ENCODE measurements at places on chromosomes 13 and 19.

GRCh38 chr13:49958321-49958720 lies 22.2 kb upstream of the SPRYD7 start:
- no peak for DNase-seq

- DNase-seq, result no peak
Measured at GRCh38 chr19:51407511-51408131, 9.8 kb downstream of the SIGLEC10 start.

DNA sequence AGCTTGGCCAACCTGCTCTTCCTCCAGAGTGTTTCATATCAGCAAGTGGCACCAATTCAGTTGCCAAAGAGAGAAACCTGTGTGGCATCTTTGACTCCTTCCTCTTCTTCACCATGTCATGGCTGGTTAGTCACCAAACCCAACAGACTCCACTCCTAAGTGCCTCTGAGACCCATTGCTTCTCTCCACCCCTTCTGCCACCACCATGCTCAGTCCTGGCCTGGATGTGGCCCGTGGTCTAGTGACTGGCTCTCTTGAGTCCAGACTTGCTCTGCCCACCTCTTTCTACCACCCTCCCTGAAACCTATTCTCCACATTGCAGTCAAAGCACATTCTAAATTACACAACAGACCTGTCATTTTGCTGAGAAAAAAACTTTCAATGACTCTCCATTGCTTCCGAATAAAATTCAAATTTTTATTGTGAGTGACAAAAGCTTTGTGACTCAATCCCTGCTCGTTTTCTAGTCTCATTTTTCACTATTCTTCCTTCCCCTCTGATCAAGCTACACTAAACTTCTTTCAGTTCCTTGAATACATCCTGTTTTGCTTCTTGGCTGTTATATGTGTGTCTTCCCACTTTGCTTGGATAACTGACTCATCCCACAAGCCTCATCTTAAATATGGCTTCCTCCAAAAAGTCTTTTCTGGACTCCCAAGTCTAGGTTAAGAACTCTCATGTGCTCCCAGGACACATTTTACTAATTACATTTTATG lies 12.0 kb upstream of the TNFSF11 start:
- DNase-seq, result no peak

DNA sequence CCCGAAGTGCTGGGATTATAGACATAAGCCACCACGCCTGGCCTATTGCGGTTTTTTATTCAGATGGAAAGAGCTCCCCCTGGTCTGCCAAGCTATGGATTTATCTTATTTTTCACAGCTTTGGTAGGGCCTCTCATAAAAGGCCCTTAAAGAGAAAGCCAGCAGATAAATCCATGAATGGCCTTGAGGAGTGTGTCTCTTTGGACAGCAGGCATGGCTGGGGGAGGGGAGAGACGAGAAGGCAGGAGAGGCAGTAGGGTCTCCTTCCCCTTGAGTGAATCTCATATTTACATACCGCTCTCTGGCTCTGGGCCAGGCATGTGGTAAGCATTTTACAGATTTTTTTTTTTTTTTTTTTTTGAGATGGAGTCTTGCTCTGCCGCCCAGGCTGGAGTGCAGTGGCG lies 25.2 kb downstream of the MARK4 start:
- DNase-seq, result no peak

DNA sequence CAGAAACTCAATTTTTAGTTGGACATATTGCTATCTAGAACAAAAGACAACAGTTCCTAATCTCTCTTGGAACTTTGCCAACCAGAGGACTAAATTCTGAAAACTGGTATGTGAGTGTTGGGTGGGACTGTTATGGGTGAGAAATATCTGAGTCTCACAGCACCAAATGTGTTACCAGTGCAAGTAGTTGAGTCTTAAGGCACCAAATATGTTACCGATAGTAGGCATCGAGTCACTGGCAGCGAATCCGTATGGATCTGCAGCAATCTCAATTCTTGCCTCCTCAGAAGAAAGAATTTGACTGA lies 575.2 kb downstream of the DACH1 start:
- no peak for DNase-seq

DNA sequence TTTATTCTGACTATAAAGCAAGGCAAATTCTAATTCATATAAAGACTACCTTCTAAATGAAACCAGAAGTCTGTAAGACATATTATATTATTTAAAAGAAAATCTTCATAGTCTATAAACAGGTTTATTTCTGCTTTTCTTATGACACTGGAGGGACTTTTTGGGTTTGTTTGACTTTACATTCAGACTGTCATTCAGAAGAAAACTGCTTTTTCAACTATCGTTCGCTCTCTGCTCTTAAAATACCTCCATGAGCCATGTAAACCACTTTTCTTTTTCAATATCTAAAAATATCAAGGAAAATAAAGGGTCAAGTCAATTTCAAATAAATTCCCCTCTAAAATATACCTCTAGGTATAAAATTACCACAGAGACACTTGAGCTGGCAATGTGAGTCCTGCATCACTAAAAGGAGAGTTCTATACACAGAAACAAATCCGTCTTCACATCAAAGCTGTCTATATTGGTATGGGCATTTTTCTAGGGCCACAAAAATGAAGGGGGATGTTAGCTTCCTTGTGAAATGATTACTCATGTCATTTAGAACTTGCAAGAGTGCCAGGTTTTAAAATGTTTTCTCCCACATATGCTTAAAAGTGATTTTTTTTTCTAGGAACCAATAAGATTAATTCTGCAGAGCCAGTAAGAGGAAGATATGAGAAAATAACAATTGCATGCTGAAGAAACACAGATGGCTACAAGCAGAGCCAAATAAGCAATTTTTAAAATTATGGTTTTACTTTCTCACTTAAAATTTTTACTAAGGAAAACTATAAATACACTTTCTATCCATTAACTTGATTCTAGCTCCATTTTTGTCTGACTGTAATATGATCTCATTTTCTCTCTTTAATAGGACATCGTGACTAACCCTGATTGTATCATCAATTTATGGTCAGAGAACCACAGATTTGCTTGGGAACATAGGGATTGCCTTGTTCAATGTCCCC lies 181.8 kb downstream of the TBC1D4 start:
- no peak for DNase-seq

DNA sequence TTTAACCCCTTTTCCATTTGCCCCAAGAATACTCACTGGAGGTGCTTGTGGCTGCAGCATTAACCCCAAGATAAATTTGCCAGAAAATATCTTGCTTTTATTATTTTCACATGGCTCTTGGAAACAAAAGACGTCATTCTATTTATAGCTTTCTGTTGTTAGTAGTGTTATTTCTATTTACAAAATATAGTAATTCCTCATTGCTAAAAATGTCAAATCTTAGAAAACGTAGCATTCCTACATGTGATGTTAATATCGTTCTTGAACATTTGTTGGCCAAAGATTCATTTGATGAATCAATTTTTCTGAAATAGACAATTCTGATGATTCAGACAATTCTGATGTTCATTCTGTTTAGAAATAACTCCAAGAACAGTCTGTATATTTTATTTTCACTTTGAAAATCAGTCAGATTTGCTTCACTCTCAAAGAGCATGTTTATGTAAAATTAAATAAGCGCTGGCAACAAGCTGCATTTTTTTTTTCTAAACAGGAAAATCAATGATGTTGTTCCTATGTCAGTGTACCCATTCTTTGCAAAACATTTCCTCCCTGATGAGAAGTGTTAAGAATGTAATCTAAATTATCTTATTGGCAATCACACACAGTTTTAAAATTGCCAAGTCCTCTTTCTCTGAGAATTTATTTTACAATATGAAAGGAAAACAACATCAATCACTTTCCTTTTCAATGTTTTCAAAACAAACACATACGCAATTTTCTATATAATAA lies 334.0 kb downstream of the KCTD12 start:
- no peak for DNase-seq

- DNase-seq, result no peak
Measured at GRCh38 chr13:46593398-46593797, 40.4 kb downstream of the LRCH1 start.

DNA sequence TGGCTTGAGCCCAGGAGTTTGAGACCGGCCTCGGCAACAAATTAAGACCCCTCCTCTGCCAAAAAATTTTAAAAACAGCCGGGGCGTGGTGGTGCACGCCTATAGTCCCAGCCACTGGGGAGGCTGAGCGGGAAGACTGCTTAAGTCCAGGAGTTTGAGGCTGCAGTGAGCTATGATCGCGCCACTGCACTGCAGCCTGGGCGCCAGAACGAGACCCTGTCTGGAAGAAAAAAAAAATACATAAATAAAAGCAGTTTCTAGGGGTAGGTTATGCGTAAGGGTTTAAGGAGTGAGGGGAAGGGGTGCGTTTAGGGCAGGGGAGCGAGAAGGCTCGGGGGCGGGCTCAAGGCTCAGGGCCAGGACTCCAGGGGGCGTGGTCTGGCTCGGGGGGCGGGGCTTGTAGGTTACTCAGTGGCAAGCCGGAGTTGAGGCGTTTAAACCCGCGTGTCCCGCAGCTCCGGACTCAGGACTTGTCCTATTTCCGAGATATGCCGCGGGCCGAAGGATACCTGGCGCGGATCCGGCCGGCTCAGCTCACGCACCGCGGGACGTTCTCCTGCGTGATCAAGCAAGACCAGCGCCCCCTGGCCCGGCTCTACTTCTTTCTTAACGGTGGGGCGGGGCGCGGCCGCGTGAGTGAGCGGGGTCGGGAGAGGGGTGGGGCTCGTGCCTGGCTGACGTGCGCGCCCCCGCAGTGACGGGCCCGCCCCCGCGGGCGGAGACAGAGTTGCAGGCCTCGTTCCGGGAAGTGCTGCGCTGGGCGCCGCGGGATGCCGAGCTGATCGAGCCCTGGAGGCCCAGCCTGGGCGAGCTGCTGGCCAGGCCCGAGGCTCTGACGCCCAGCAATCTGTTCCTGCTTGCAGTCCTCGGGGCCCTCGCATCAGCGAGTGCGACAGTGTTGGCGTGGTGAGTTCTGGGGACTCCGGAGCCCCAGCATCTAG lies 10.7 kb downstream of the SPACA6 start:
- DNase-seq, result no peak

GRCh38 chr19:17471410-17472125 lies 1.2 kb downstream of the SLC27A1 start:
- no peak for DNase-seq

- no peak for DNase-seq
Measured at GRCh38 chr19:31955061-31955460, 390.3 kb upstream of the ZNF507 start.

DNA sequence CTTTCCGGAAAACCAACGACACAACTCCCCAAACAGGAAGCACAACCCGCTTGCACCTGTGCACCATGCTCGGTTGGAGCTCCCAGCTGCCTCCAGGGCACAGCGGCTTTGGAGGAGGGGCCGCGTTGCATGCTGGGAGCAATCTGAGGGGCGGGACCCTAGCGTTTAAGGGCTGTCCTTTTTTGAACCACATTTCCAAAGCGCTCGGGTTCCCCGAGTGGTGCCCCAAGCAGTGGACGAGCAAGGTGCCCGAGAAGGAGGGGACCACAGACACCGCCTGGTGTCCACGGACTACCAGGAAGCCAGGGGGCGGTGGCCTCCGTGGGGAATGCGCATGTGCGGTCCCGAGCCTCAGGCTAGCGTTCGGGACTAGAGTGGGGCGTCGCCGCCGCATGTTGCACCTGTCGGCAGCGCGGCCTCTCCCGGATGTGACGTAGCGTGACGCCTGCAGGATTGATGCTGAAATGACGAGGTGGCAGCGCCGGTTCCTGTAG lies 11.9 kb upstream of the ZNF57 start:
- DNase-seq, result no peak

- no peak for DNase-seq
Measured at GRCh38 chr13:29510651-29511084, 84.8 kb downstream of the SLC7A1 start.

DNA sequence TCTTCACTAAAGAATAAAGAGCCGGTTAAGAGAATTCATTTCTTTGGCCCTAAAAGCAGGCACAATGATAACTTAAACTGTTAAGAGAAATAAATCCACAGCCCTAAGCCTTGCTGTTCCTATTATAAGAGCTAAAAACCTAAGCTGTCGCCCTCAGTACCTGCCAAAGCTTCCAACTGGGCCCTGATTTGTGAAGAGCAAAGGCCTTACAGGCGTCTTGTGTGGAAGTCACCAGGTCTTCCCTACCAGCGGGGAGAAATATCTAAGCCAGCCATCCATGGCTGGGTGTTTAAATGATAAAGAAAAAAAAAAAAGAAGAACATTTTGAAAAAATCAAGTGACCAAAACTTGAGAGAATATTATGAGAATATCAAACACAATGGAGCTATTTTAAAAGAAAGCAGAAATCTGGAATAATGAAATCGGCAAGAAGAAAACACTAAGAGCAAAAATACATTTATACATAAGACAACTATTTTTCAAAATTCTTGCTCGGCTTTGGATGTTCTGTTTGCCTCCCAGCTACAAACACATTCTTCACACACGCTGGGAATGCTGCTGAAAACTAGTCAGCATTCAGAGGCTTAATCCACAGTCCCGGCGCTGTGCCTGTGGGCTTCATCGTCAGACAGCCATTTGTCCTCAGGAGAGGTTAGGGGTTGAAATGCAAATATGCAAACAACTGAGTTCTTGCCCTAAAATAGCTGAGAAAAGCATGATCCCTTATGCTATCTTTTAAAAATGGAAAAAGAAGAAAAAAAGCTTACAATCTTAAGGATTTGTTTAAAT lies 89.8 kb upstream of the LSM14A start:
- no peak for DNase-seq

- no peak for DNase-seq
Measured at GRCh38 chr19:54530866-54531265, 28.2 kb downstream of the LAIR2 start.

GRCh38 chr13:20331949-20332348 lies 99.8 kb upstream of the GJB6 start:
- DNase-seq, result no peak

GRCh38 chr13:41418027-41418426 lies 39.3 kb upstream of the RGCC start:
- DNase-seq, result no peak

- no peak for DNase-seq
Measured at GRCh38 chr13:54733639-54734038, 1705.0 kb downstream of the OLFM4 start.

DNA sequence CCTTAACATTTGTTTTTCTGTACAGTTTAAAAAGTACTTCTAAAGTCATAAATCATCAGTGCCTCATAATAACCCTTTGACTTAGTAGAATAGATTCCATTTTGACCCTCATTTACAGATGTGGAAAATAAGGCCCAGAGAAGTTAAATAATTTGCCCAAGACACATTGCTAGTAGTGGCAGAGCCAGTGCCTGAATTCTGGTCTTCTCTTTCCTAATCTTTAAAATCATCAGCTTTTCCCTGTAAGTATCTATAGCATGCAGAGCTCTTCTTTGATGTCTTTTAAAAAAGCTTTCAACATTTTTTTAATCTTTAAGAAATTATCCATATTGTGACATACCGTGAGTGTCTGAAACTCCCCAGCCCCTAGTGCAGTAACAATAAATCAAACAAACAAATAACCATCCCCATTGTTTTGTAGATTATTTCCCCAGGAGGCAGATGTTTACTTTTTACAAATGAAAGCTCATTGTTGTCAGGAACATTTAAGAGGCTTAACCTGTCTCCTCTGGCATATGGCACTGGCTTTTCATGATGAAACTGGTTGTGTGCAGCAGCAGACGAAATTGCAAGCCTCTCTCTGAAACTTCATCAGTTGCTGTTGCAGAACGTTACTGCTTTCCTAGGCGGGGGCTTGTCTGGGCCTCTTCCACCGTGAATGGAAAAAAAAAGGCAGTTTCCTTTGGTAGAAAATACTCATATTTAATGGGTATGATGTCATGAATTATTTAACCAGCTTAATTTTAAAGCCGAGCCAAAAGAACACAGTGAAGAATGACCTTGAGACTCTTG lies 31.7 kb upstream of the PCDH8 start:
- no peak for DNase-seq

Data from epithelial cell of proximal tubule (primary cell).